ENCODE measurements at places on chromosomes 7 and 10.

DNA sequence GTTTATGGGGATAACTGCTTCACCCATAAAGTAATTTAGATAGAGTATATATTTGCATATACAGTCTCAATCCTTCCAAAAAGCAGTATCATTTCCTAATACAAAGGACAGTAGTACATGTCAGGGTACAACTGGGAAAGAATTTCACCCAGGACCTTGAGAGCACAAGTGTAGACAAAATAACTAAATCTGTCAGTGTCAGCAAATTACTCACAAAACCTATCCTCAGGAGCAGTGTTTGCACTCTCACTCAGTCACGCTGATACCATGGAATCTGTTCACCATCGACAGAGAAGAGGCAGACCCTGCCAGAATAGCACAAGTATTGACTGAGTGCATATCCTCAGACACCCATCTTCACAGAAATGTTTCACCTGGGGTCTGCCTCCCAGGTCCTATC is 554.7 kb upstream of the PHF14 start:
- DNase-seq: no peak

DNA sequence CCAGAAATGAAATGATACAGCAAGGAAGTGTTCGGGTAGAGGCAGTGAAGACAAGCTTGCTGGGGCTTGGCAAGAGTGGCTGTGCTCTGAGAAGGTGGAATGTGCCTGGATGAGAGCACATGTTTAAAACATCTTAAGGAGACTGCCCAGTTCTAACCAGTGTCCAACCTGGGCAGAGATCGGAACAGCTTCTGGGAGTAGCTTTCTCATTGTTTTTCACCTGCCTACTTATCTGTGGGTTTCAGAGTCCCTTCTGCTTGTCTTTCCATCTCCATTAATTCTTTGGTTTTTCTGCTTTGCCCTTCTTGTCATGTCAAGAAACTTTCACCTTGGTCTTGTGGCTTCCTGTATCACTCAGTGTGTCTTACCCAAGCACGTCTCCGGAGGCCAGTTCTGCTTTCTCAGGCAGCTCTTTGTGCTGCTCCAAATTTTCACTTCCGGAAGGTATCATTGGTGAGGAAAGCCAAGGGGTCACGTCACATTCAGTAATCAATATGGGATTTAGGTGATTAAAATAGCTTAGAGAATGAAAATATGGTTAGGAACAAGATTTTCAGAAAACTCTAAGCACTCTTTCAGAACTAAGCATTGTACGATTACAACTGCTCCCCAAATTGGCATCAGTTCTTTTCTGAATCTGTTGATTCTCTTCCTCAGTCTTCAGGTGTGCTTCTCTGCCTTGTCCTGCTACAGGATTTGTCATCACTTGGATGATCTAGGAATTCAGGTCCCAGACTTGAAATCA is 5.5 kb upstream of the LAMB4 start:
- no peak for DNase-seq

- DNase-seq: no peak
These were observed 58.8 kb downstream of the CACNA2D1 start for GRCh38 chr7:82384779-82385178.

GRCh38 chr7:29588212-29588611 is 24.6 kb downstream of the PRR15 start:
- DNase-seq: no peak

- DNase-seq: no peak
These were observed 349.9 kb downstream of the RPS24 start for GRCh38 chr10:78383378-78384048.

GRCh38 chr7:51015581-51015980 is 232.9 kb upstream of the GRB10 start:
- no peak for DNase-seq

DNA sequence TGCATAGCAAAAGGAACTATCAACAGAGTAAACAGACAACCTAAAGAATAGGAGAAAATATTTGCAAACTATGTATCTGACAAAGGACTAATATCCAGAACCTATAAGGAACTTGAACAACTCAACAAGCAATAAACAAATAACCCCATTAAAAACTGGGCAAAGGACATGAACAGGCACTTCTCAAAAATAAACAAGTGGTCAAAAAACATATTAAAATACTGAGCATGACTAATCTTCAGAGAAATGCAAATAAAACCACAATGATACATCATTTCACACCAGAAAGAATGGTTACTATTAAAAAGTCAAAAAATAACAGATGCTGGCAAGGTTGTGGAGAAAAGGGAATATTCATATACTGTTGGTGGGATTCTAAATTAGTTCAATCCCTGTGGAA is 17.1 kb downstream of the MAGI2 start:
- DNase-seq: no peak

GRCh38 chr7:12761111-12761510 is 73.7 kb downstream of the ARL4A start:
- DNase-seq: no peak

DNA sequence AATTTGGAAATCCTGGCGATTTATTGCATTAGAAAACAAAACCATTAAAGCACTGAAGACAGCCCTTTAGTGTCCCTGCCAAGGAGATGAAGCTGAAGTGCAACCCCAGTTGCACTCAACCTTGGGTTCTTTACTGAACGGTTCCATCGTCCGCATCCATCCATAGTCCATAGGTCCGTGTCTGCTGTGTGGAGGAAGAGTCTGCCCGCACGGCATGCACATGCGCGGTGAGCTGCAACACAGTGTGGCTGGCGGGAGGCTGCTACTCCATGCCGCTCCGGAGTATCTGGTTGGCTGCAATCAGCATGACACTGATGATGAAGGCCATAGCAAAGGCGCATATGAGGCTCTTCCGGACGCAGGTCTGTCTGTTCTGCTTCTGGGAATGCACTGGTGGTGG is 624.6 kb downstream of the CALN1 start:
- DNase-seq: no peak

DNA sequence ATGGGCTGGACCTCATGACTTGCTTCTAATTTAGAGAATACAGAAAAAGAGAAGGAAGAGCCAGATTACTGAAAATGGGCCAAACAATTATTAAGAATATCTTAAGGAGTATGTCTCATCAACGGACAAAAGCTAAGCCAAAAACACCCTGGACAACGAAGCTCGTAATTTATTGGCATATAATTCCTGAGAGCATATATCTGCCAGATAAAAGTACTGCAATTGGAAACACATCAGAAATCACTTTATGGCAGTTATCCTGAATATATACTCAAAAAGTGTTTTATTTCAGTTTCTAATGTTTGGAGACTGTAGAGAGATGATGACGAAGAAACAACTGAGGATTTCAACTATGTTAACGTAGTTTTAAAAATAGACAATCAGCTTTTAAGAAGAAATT is 211.8 kb downstream of the CSTF2T start:
- DNase-seq: no peak

DNA sequence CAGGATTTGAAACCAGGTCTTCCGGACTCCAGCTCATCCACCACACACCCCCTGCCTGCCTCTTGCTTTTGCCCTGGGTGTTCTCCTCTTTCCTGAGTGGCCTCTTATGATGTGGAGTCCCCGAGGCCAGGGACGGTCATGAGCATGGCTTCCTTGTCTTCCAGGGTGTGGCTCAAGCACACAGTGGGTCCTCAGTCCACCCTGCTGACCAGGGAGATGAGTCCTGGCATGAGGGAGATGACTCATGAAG is 32.8 kb downstream of the DNAJB12 start:
- DNase-seq: no peak

GRCh38 chr7:108189733-108190388 is 59.7 kb upstream of the LAMB4 start:
- DNase-seq: no peak

DNA sequence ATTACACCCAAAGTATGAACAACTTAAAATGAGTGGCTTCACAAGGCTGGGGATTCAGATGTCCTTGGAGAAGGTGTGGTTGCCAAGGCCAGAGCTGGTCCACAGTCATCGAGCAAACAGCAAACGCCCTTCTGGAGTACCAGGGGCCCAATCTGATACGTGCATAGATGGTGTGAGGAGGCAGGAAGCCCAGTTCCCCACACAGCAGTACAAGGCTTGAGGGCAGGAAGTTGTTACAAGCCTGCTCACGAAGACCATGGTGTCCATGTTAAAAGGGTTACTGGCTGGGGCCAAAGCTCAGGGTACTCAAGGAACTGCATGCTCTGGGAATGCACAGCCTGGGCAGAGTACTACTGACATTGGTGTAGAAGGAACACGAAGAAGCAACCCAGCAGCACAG is 4.6 kb upstream of the ANKRD26 start:
- DNase-seq: no peak

DNA sequence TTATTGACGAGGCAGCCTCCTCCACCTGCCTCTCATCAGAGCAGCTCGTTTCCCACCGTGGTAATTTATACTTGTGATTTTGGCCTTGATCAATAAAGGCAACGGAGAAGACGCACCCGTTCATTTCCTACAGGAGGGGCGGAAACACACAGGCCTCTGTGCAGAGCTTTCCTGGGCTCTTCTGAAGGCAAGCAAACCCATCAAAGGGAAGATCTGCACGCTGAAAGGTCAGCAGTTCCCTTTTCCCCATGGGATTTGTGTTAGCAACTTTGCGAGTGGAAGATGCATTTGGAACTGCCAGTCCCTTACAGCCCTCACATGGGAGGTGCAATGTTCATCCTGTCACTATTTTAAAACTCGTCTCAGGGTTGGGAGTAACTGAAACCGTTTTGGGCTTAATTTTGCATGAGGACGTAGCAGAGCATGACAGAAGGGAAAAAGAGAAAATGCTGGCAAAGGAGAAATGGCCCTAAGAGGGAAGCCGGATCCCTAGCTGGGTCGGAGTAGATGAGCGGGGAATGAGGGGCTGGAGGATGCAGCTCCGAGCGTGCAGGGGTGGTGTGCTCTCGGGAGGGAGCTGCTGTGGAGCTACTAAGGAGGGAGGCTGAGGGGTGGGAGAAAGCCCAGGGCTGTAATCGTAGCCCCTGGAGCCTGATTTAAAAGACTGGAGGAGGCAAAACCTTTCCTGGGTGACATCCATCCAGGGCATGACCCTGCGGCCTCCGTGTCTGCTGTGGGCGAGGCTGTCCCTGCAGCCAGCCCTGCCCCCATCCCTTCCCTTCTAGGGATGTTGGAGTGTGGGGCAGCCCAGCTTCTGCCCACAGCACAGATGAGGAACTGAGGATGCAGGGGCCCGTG is 111.1 kb upstream of the FAM20C start:
- DNase-seq: no peak

GRCh38 chr10:99788598-99789256 is 6.3 kb downstream of the ABCC2 start:
- no peak for DNase-seq

- DNase-seq: no peak
These were observed 1.9 kb downstream of the SLC18A3 start for GRCh38 chr10:49611816-49612512.

- DNase-seq: no peak
These were observed 72.0 kb downstream of the KAT6B start for GRCh38 chr10:74898201-74898976.

DNA sequence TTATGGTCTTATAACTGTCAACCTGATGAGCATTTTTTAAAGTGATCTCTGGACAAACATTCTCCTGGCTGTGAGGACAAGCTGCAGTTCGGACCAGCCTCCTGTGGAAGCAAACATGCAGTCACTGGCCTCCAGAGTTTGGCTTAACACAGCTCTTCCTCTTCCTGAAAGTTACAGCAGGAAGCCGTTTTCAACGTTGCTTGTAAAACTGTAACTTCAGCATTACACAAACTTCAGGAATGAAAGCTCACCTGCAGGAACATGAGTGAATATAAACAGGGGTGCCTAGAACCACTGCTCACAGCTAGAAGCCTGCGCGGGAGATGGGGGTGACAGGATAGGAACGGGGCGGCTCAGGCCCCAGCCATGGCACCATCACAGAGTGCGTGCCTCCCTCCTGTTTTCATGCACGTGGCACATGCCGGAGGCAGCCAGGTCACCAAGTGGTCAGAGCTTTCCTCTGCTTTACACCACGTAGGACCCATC is 292.9 kb upstream of the PITRM1 start:
- no peak for DNase-seq

DNA sequence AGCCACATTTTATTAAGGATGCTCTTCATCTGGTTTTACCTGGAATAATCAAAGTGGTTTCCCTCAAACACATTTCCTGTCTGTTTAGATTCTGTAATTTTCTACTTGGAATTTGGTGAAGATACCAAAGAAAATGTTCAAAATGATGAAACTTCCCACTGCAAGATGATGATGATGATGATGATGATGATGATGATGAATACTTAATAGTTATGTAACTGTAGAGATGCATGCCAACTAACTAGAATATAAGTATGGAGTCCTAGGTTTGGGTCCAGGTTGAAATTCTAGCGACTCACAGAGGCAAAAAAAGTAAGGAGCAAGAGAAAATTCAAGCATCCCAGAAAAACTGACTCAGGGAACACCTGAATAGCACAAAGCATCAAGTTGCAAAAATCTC is 104.0 kb upstream of the KIAA1217 start:
- DNase-seq: no peak

DNA sequence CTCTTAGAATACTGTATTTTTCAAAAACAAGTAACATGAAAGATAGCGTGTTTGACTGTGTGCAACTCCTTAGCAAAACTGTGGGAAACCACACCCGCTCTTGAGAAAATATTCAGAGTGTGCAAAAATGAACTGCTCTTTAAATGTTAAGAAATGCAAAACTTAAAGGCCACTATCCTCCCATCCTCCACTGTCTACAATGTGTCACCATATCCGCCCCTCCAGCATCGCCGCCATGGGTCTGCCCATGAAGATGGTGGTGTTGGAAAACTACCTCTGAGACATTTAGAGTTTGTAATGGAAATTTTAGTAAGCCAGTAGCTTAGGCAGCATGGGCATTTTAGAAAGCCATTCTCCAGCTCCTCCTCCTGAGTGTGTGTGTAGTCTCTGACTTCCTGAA is 20.1 kb upstream of the NMT2 start:
- DNase-seq: no peak

GRCh38 chr7:127865466-127865865 is 165.8 kb downstream of the LRRC4 start:
- DNase-seq: no peak

DNA sequence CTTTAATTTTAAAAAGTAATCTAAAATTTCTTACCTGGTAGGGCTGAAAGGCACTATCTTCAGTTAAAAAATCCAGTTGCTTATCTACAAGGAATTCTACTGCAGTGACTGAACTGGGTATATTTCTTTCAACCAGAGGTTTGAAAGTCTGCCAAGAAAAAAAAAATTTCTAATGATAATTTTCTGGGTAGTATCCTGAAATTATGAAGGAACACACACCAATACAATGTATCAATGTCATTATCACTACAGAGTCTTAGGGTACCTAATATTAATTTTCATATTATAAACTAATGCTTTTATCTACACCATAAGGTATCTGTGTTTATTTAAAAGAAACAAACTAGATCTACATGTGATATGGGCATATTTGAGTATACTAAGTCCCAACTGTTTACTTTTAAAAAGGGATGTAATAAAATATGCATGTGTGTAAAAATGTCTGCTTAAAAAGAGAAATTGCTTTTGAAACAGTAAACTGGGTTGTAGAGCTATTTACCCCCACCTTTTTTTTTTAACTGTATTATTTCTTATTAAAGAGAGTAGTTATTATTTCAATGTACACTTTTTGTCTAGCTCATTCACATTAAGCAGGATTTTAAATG is 131.6 kb downstream of the NRBF2 start:
- DNase-seq: no peak

DNA sequence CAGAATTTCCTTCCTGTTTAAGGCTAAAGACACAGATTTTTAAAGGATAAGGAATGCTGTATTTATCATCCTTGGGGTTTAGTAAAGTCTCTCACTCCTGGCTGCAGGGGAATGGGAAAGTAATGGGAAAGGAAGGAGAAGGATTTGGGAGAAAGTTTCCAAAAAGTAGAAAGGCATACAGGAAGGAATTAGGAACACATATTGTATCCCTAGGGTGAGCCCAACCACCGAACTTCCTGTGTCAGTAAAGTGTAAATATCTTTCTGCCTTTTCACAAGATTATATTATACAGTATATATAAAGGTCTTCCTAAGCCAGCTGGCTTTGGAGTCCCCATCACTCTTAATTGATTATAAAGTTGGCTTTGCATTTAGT is 12.0 kb upstream of the UBE2D1 start:
- DNase-seq: no peak

All from central memory CD8-positive, alpha-beta T cell (primary cell).